NCI-H2227 treated with DMSO at 0.1 percent for 48 hours (cell line): ENCODE measurements at places on chromosomes 3 and 15.

DNA sequence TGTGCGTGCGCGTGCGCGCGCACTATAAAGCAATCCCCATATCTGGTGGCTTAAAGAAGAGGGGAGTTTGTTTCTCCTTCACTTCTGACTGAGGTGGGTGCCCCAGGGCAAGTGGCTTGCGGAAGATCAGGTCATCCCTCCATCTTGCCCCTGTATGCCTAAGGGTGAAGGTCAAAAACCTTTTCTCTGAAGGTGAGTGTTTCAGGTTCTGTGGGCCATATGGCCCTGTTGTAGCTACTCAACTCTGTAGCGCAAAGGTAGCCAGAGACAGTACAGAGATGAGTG is 5.5 kb downstream of the ABTB1 start:
- DNase-seq: no peak

GRCh38 chr3:127544192-127544802 is 46.2 kb downstream of the TPRA1 start:
- DNase-seq: peak; percentile 12

GRCh38 chr15:52039925-52040781 is 21.1 kb downstream of the MAPK6 start:
- no peak for DNase-seq

DNA sequence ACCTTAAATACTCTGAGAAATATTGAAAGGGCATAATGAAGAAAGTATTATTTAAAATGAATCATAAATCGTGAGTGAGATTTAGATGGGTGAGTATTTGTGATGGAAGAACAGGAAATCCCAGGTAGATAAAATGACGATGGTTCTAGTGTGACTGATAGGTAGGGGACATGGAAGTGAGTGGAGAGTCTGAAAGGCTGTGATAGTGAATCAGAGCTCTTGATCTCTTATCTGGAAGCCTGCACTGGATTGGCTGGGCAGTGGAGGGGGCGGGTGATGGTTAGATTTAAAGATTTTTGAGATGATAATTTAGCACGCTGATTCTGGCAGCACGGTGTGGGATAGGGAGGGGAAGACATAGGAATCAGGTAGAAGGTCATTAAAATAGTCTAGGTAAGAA is 20.1 kb downstream of the HGD start:
- DNase-seq: no peak

- DNase-seq: no peak
Observed at GRCh38 chr3:138901567-138901966, 45.4 kb downstream of the FOXL2 start.

DNA sequence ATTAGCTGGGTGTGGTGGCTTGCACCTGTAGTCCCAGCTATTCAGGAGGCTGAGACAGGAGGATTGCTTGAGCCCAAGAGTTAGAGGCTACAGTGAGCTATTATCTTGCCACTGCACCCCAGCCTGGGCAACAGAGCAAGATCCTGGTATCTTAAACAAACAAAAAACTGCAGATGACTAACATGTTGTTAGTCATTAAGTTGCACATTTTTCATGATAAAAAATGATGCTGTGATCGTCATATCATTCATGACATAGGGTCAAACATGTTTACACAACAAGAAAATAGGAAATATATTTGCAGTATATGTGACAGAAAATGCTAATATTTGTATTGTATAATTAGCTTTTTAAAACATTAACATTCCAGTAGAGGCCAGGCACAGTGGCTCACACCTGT is 20.2 kb upstream of the DAPK2 start:
- DNase-seq: no peak

GRCh38 chr3:40847551-40847992 is 322.8 kb downstream of the ZNF621 start:
- DNase-seq: no peak

GRCh38 chr3:50657407-50657806 is 17.3 kb upstream of the DOCK3 start:
- no peak for DNase-seq

GRCh38 chr15:38631119-38632075 is 66.8 kb upstream of the RASGRP1 start:
- DNase-seq: no peak

DNA sequence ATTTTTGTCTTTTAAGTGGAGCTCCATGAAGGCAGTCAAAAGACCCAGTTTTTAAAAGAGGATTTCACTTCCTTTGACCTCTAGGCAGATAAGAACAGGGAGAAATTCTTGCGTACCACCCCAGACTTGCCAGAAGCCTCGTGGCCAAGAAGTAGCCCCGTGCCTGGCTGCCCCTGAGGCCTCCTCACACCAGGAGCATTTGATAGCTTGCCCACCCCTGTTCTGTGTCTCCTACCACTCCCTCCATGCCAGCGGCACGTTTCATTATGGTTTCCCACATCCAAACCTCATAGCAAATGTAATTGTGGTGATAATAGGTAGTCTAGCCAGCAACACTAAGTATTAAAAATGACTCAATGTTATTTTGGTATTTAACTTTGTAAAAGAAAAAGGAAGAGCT is 107.7 kb downstream of the GHSR start:
- DNase-seq: no peak

- no peak for DNase-seq
Observed at GRCh38 chr3:187694801-187695200, 7.6 kb downstream of the RTP2 start.

DNA sequence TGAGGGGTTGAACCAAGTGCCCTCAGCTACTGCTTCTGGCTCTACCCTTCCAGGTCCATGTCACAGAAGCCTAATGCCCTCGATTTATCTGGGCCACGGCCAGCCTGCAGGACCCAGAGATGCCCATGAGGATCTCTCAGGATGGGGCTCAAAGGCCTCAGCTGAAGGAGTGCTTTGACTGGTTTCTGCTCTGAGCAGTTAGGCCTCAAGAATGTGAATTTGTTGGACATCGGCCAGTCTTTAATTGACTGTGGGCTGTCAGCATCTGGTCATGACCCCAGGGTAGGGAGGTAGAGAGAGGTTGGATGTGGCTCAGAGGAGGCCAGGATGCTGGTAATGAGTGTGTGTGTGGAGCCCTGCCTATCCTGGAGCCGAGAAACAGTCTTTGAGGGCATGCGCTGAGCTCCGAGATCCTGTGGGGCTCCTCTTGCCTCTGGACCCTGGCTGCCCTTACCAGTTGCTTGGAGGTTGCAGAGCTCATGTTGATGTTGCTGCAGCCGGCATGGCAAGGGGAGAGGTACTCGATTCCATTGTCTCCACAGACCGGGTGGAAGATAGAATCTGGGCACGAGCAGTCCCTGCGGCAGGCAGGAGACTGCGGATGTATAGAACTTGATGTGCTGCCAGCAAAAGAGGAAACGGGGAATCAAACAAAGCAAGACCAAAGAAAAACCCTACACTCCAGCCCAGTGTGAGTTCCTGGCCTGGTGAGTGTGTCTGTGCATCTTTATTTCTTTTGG is 49.1 kb upstream of the RAB6B start:
- no peak for DNase-seq

DNA sequence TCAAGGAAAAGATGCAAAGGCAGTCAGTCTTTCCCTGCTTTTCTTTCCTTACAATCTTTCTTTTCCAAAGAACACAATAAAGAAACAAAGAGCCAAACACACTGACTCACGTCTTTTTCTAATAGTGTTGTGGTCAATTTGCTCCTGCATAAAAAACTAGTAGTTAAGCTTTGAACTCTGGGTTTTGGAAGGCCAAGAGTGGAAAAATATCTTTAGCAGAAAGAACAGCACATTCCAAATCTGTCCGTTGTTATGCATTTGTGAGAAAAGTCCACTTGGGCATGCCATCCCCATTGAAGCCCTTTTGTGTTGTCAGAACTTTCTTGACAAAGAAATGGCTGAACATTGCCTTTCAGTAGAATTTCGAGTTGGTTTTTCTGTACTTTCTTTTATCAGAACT is 18.2 kb downstream of the COL8A1 start:
- no peak for DNase-seq
